ENCODE measurements at places on chromosomes 13 and 19. TPM values are rescaled to one million over a fixed set of nuclear protein-coding genes. Genes with fewer than 3 reads are reported as not detected.

The OVOL3 gene
- not detected for total RNA-seq

The SLC6A16 gene
- 7.4 TPM for total RNA-seq

The CYP2A7 gene
- not detected for total RNA-seq

The HS6ST3 gene
- 0.30 TPM for total RNA-seq

The CALR3 gene
- not detected for total RNA-seq

The ZNF382 gene
- 24.7 TPM for total RNA-seq

The NLRP5 gene
- not detected for total RNA-seq

The GPR108 gene
- total RNA-seq: 52.9 TPM

The ZNF730 gene
- total RNA-seq: 26.2 TPM

DNA sequence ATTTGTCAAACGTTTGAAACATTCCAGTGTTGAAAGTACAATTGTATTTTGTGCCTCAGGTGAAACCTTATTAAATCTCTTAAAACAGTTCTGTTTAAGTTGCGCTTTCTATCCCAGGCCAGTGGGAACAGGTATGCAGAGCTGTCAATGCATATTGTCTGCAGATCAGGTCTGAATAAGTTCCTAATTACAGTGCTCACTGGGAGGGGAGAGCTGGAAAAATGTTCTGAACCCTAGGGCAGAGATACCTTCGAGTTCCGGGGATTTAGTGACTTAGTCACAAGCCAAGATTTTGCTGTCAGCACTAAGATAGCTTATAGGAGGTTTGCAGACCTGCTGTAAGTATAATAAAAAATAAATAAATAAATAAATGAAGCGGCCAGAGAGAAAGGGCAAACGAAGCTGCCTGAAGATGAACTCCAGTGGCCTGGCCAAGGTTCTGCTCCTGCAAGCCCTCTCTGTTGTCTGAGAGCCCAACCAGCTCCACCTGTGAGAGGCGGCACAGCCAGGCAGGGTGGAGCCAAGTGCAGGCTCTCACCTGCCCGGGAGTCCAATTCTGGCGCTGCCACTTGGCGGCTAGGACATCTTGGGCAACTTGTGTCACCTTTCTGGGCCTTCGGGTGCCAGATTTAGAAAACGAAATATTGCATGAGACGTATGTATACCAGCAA, 97.9 kb upstream of the SLC7A1 start:
- DNase-seq: no peak

DNA sequence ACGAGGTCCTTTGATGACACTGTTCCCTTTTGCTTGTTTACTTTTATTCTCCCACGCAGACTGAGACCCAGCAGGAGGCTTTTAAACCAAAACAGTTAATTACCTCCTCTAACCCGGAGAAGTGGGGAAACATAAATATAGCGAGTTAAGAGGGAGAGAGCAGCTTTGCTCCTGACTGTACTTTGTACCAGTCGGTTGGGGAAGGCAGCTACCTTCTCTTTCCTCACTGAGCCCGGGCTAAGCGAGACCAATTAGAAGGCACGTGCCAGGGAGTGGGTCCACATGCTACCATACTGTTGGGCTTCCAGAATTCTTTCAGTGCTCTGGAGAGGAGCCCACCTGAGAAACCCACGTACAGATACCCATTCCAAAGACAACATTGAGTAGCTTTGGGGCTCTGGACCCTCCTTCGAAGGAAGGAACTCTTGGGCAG, 124.2 kb downstream of the ZIC5 start:
- no peak for DNase-seq

- DNase-seq: no peak
Measured at GRCh38 chr19:30566681-30567420, 194.7 kb downstream of the ZNF536 start.

DNA sequence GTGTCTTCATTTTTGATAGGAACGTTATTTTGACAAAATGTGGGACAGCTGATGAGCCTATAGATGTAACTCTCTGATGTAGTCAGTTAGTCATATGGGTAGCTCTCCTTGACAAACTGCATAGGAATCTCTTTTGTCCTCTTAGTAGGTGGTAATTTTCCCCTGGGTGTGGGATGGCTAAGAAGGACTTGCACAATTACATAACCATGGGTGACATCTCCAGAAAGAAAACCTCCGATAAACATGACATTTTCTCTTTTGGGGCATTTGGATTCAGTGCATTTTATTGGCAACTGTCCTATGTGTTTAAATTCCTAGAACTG, 41.8 kb downstream of the IGFL3 start:
- no peak for DNase-seq

DNA sequence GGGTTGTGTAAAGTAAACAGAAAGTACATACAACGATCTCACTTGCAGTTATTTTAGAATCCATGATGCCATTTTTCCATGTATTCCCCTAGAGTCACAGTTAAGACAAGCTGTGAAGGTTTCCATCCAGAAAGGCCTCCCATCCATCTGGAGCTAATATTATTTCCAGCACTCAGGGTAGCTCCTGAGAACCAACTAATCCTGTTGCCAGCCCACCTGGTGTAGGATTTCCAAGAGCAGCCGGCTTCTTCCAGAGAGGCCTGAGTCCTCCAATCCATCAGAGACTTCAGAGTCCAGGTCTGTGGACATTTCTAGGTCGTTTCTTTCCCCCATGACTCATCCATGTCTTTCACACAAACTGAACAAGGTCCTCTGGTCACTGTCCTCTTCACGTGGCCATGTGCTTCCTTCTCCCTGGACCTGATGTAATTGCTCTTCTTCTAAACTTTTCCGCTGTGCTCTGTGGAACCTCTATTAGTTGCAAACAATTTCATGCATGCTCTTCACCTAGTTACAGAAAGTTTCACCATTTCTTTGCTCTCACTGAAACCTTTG, 270.3 kb upstream of the TMTC4 start:
- DNase-seq: no peak

DNA sequence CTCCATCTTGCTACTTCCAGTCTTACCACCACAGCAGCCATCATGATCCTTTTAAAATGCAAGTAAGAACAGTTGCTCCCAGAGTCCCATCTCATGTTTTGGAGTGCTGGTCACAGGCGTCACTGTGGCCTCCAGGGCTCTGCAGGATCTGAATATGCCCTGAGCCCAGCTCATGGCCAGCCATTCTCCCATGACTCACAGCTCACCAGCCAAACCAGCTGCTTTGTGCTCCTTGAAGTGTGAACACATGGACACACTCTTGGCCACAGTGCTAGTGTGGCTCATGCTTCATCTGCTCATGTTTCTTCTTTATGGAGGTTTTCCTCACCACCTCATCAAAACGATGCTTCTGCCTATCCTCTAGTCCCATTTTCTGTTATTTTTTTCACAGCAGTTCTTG, 466.5 kb downstream of the UQCRFS1 start:
- no peak for DNase-seq

GRCh38 chr13:74306496-74306895, 172.3 kb upstream of the KLF12 start:
- no peak for DNase-seq

DNA sequence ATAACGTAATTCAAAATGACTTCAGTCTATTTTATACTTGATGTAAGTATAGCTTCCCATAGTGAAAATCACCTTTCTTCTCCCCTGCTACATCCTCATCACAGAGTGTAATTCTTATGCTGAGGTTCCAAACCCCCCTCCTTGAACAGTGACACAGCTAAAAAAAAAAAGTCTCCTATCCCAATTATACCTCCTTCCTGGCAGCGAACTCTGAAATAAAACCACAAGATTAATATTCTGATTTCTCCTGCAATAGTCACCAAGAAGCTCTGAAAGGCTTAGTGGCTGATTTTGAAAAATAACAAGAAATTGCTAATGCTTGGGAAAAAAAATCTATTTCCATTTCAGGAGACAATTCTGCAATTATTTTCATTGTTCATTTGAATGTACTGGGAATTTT, 36.3 kb downstream of the EFNB2 start:
- DNase-seq: no peak

DNA sequence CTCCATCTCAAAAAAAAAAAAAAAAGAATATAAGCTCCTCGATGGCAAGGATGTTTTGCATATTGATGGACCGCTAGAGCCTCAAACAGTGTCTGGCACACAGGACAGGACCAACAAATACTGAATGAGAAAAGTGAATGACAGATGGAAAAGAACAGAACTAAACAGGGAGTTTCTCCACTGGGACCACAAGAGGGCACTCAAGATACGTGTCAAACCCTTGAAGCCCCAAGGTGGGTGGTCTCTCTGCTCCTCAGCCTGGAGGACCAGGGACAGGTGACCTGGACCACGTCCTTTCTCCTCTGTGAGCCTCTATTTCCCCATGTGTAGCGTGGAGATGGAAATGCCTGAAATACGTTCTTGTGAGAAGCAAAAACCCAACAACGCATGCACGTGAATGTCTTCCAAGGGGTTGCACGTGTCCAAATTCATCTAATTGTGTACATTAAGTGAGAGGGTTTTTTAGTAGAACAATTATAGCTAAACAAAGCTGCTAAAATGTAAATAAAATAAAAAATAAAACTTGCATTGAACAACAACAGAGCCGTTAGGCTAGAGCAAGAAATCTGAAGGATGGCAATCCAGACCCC, 5.7 kb upstream of the CDC42EP5 start:
- DNase-seq: peak; percentile 58

DNA sequence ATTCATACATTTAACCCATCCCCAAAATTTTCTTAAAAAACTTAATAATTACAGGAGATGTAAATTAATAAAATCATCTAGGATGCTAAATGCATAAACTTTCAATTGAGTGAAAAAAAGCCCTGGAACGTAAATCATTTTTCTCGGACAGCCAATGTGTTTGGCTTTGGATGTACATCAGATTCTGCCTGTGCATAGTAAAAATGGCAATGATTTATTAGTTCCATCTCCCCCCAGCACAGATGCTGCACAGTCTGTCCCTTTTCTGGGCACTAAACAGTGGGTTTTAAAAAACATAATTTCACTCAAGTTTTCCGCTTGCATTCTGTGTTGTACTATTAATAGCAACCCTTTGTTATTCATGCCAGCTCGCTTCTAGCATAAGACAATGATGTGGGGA, 147.7 kb downstream of the TM9SF2 start:
- no peak for DNase-seq

- DNase-seq: no peak
Measured at GRCh38 chr19:55590617-55591016, 8.7 kb downstream of the FIZ1 start.

DNA sequence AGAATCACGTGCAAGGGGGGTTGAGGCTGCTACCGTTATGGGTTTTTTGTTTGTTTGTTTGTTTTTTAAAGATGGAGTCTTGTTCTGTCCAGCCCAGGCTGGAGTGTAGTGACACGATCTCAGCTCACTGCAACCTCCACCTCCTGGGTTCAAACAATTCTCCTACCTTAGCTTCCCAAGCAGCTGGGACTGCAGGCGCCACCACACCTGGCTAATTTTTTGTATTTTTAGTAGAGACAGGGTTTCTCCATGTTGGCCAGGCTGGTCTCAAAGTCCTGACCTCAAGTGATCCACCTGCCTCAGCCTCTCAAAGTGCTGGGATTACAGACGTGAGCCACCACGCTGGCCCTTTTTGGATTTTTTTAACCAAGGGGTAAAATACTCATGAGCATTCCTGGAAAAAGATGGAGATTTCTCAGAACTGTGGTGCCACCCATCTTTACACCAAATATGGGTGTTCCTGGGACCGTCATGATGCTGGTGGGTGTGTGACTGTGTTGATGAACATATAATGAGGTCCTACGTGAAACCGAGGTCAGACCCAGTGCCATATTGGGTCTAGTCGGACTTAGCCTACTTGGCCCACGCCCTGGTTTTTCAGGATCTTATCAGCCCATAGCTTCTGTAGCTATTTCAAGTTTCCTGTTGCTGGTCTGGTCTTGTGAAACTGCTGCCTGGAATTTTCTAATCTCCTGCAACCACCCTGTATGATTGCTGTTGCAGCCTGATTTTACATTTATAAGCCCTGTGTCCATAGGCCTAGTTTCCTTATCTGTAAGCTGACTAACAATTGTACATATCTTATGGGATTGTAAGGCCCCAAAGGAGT, 6.2 kb downstream of the PPP1R15A start:
- no peak for DNase-seq

DNA sequence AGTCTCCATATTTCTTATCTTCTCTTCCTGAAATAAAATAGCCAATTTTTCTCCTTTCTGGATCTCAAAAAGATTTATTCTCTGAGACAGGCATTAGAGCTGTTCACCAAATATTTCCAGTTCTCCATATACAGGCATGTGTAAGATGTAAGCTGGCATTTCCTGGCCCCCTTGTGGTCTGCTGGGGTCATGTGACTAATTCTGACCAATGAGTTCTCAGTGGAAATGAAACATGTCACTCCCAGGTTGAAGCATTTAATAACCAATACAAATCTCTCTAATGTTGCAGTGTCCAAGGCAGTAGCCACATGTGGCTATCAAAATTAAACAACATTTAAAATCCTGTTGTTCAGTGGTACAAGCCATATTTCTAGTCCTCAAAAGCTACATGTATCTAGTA, 14.8 kb upstream of the CACNA1A start:
- no peak for DNase-seq

DNA sequence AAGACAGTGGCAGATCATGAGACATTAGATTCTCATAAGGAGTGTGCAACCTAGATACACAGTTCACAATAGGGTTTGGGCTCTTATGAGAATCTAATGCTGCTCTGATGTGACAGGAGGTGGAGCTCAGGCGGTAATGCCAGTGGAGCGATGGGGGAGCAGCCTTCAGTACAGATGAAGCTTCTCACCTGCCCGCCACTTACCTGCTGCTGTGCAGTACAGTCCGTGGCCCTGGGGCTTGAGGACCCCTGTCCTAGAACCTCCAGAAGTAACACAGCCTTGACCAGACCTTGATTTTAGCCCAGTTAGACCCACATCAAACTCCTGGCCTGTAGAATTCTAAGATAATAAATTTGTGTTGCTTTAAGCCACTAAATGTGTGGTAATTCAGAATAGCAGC, 215.1 kb upstream of the MIR17HG start:
- DNase-seq: no peak

DNA sequence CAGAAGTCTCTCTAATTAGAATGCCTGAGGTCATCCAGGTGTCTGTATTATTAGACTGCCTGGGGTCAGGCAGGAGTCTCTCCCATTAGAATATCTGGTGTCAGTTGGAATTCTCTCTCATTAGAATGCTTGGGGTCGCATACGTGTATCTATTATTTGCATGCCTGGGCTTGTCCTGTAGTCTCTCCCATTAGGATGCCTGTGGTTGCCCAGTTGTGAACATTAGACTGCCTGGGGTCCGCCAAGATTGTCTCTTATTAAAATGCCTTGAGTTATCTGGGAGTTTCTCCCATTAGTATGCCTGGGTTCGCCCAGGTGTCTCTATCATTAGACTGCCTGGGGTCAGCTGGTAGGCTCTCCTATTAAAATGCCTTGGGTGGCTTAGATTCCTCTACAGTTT, 1494.7 kb downstream of the UQCRFS1 start:
- no peak for DNase-seq
